A549 treated with AZD2906 at 1 μM for 4 hours (cell line): ENCODE measurements at places on chromosomes 4 and X. TPM values are rescaled to one million over a fixed set of nuclear protein-coding genes. Genes with fewer than 3 reads are reported as not detected.

The FGF13 gene
- total RNA-seq: 0.05 to 0.06 TPM in 2 of 5 replicates, not detected in the others

The CSAG3 gene
- not detected in 5 replicates for total RNA-seq

The NDUFA1 gene
- total RNA-seq: 220 to 295 TPM (median 248 TPM) in 5 replicates

The TCP11X2 gene
- not detected in 5 replicates for total RNA-seq

The UCP1 gene
- total RNA-seq: 0.03 to 0.14 TPM (median 0.05 TPM) in 4 of 5 replicates, not detected in the other

The UGT2B10 gene
- total RNA-seq: 0.03 to 0.06 TPM in 2 of 5 replicates, not detected in the others

The NEIL3 gene
- total RNA-seq: 7.1 to 8.0 TPM (median 7.6 TPM) in 5 replicates

The KDR gene
- 0.07 to 0.14 TPM (median 0.10 TPM) in 5 replicates for total RNA-seq

The RHOH gene
- 0.10 to 0.28 TPM (median 0.17 TPM) in 5 replicates for total RNA-seq
